ENCODE measurements at places on chromosomes 6 and 20. TPM values are rescaled to one million over a fixed set of nuclear protein-coding genes. Genes with fewer than 3 reads are reported as not detected.
A peak's percentile ranks its signal among the peaks of the same experiment; 100 is the strongest.

- no peak for DNase-seq
Measured at GRCh38 chr20:3667434-3668037, 4.3 kb upstream of the GFRA4 start.

GRCh38 chr20:44071526-44072111, 115.4 kb downstream of the JPH2 start:
- no peak for DNase-seq

DNA sequence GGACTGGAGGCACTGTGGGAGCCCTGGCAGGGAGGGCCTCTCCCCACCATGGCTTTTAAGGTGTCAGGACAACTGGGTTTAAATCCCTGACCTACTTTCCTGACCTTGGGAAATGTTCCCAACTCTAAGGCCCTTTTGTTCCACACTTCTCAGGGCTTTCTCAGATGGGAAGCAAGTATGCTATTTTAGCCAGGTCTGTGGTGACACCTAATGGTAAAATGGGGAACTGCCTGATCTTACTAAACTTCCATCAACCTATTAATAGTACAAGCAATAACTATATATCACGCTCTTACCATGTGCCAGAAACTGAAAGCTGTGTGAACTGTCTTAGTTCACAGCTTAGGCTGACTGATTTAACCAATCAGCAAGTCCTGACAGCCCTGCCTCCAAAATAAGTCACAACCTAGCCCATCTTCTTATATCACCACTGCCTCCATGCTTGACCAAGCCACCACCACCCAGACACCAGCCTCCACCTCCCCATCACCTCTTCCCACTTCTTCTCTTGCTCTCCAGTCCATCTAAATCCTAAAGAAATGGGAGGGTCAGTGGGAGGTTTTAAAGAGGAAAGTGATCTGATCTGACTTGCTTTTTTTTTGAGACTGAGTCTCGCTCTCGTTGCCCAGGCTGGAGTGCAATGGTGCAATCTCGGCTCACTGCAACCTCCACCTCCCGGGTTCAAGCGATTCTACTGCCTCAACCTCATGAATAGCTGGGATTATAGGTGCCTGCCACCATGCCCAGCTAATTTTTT, 6.9 kb upstream of the BLCAP start:
- peak; percentile 75 for DNase-seq

Gene FOXQ1
- total RNA-seq, result not detected

DNA sequence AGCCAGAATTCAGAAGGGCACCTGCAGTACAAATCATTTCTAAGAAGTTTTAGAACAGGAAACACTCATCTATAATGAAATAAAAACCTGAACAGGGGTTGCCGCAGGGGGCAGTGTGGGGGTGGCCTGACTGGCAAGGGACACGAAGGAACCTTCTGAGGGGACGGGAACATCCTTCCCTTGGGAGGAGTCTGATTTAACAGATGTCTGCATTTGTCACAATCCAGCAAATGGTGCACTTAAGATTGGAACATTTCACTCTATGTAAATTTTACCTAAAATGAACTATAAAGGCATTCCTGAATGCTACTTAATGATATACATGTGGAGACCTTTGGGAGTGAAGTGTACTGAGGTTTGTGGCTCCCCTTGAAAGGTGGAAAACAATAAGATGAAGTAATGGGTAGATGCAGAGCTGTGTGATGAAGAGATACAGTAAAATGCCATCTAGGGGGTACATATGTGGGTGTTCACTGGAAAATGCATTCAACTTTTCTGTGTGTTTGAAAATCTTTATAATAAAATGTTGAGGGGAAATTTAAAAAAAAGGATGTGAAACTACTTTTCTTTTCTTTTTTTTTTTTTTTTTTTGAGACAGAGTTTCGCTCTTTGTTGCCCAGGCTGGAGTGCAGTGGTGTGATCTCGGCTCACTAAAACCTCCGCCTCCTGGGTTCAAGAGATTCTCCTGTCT, 89.5 kb downstream of the SNX5 start:
- DNase-seq, result no peak

GRCh38 chr6:39882531-39882899, 51.7 kb downstream of the MOCS1 start:
- DNase-seq, result no peak

DNA sequence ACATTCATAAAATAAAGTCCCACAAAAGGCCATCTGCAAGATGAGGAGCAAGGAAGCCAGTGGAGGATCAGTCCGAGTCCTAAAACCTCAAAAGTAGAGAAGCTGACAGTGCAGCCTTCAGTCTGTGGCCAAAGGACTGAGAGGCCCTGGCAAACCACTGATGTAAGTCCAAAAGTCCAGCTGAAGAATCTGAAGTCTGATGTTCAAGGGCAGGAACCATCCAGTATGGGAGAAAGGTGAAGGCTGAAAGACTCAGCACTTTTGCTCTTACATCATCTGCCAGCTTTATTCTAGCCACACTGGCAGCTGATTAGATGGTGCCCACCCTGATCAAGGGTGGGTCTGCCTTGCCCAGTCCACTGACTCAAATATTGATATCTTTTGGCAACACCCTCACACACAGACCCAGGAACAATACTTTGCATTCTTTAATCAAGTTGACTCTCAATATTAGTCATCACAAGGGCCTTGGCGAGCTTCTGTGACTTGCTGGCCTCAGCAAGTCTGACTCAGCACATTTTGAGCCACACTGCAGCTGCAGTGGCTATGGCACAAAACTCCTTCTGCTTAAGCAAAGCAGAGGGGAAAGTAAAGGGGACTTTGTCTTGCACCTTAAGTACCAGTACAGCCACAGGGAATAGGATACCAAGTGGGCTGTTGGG, 1370.3 kb upstream of the CITED2 start:
- peak; percentile 71 for DNase-seq

GRCh38 chr6:170127151-170127550, 163.7 kb downstream of the DLL1 start:
- DNase-seq, result no peak

- no peak for DNase-seq
Measured at GRCh38 chr6:12923644-12924235, 207.2 kb downstream of the PHACTR1 start.

- DNase-seq, result no peak
Measured at GRCh38 chr6:3764516-3765335, 13.2 kb upstream of the PXDC1 start.

Gene DOK5
- not detected for total RNA-seq

DNA sequence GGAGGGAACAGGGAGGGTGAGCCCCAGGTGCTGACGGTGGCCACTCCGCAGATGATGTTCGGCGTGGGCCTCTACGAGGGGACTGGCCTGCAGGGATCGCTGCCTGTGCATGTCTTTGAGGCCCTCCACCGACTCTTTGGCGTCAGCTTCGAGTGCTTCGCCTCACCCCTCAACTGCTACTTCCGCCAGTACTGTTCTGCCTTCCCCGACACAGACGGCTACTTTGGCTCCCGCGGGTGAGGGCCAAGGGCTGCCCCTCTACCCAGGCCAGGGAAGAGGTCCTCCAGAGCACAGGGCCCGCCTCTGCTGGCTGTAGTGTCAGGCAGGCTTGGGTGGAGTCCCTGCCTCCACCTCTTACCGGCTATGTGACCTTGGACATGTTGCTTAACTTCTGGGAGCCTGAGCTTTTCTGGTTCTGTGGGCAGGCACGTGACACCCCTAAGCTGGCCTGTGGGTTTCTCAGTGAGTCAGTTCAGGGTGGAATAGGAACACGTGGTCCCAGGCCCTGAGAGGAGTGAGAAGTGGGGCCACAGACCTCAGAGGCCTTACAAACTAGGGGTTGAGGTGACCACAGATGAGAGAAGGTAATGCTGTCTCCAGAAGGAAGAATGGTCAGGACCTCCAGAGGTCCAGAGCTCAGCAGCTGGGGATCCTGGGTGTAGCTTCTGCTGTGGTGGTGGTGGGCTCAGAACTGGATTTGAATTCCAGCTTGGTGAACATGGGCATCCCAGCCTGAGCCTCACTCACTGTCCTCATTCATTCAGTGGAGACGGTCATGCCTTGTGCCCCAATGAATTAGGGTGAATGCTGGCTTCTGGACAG, 11.9 kb downstream of the PCIF1 start:
- DNase-seq, result peak; percentile 27

- no peak for DNase-seq
Measured at GRCh38 chr6:137957471-137957870, 90.4 kb downstream of the TNFAIP3 start.

DNA sequence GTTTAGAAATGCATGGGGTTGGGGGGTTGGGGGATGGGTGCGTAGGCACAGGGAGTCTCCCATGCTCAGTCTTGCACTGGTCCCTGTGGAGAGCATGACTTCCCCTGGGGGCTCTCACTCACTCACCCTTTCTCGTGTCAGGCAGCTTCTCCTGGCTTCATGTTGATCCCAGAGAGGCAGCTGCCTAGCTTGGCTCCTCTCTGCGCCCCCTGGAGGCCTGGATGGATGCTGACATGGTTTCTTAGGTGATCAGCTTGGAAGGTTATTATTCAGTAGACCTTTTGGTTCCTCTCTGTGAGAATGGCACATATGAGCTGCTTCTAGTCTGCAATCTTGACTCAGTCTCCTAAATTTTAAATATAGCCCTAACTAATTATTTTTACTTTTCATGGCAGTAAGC, 109.3 kb upstream of the FAM83B start:
- no peak for DNase-seq

GRCh38 chr6:36698871-36699271, 1.2 kb downstream of the RAB44 start:
- no peak for DNase-seq

DNA sequence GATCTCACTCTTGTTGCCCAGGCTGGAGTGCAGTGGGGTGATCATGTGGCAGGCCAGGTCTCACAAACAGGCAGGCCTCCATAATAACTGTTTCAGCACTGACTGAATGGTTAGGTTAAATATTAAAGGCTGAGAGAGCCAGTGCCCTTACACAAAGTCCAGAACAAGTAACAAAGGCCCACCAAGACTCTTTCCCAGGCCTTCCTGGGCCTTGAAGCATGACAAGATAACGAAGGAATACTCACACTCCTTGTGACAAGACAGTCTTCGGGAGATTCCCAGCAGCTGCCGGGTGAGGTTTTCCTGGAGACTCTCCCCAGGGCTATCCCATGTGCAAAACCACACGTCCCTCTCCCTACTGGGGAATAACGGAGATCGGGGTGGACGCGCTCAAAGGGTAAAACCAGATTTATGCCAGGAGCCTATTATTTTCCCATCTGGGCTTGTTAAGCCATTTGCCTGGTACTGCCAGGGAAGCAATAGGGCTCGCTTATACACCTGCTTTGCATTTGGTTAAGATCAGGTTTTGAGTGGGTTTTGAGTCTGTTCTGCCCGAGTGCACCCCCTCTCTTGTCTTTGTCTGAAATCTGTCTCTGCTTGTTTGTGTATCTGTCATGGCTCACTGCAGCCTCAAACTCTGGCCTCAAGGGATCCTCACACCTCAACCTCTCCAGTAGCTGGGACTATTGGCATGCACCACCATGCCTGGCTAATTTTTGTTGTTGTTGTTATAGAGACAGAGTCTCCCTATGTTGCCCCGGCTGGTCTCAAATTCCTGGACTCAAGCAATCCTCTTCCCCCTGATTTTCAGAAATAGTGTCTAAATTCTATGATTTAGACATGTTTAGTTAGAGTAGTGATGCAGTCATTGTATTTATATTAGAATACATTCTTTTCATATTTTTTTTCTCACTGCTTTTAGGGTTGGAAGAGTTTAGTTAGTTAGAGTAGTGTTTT, 1.4 kb upstream of the ENPP3 start:
- no peak for DNase-seq

- peak; percentile 39 for DNase-seq
Measured at GRCh38 chr6:37433657-37434271, 743 bp downstream of the CMTR1 start.

GRCh38 chr6:75438442-75439116, 55.0 kb downstream of the FILIP1 start:
- no peak for DNase-seq

Gene LY6G5C
- not detected for total RNA-seq

- no peak for DNase-seq
Measured at GRCh38 chr20:42611423-42611822, 578.3 kb downstream of the PTPRT start.

DNA sequence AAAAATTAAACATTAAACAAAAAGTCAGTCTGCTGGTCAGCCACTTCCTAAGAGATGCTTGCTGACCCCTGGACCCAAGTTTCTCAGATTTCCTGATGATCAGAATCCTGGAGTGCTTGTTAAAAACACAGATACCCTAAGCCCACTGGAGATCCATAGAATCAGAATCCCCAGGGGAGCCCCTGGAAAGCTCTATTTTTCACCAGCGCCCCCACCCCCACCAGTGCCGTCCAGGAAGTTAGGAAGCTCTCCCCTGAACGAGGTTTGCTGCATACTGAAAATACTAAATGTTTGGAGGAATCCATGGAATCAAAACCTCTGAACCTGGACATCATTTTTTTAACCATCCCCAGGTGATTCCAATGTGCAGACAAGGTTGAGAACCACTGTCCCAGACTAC, 69.2 kb downstream of the BFSP1 start:
- no peak for DNase-seq

DNA sequence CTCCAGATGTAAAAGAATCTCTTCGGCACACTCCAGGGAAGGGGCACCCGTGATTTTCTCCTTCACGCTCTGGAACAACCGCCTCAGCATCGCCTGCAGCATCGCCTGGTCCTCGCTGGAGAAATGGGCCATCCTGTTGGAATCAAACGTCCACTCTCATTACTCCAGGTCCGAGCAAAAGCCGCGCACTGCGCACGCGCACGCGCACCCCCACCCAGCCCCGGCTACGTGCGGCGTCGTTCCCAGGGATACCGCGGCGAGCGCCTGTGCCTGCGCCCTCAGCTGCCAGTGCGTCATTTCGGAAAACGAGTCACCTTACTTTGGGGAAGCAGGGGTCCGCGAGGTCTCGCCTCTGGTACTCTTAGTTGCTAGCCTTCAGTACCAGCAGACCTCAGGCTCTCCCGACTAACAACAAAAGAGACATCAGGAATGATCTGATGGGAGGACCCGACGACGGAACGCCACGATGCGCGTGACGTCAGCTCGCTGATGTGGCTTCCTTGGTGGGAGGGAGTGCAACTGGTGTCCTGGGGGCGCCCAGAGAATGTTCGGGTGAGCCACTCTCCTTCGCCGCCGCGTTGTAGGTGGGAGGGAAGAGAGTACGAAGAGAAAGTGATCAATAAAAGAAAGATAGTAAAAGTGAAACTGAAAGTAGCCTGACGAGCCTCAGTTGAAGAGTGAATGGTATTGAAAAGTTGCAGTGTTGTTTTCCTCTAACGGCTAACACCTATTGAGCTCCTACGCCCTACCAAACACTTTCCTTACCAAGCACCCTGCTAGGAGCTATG, at the start of gene TBC1D32:
TBC1D32 (minus strand) TSS at position 182 of the 788 bp plus-strand sequence; CDS start at position 132, 50 bp downstream.
- DNase-seq, result peak; percentile 87

Gene CYP39A1
- 1.8 TPM for total RNA-seq

Gene SEL1L2
- total RNA-seq, result not detected

Gene PTCHD4
- total RNA-seq, result 2.5 TPM
